ENCODE measurements at places on chromosomes 1 and 21.

DNA sequence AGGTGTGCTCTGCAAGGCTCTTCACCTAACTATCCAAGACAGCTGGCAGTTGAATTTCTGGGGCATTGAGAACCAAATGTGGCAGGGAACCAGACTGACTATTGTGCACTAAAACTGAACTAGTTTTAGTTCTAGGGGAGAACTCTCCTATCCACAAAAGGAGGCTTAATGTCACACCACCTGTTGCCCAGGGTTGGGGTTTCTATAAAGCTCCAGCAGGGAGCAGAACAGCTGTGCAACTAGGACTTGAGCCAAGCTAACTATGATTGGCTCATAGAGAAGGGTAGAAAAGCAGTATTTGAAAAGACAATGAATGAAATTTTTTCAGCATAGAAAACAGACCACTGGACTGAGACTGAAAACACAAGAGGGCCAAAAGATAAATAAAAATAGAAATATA, 53.3 kb upstream of the FGGY start:
- ATAC-seq: no peak

- no peak for ATAC-seq
These were observed 136.2 kb upstream of the RUNX3 start for GRCh38 chr1:25066256-25066655.

DNA sequence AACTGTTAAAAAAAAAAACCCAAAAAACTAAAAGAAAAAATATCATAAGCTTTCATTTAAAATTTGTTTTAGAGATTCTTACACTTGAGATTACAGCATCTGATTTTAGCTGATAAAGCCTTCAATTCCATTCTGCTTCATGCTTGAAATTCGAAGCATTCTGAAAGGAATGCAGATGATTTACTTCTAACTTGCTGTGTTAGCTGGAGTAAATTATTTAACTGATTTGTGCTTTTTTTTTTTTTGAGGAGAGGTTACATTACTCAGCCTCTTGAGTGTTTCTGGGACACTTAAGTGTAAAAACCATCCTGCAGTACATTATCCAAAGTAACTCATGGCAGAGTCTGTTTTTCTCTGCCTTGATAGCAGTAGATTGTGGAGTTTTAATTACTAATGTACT, 4.5 kb upstream of the TRIM67 start:
- no peak for ATAC-seq

GRCh38 chr21:39387461-39388037, 38.7 kb upstream of the HMGN1 start:
- ATAC-seq: peak; percentile 34

DNA sequence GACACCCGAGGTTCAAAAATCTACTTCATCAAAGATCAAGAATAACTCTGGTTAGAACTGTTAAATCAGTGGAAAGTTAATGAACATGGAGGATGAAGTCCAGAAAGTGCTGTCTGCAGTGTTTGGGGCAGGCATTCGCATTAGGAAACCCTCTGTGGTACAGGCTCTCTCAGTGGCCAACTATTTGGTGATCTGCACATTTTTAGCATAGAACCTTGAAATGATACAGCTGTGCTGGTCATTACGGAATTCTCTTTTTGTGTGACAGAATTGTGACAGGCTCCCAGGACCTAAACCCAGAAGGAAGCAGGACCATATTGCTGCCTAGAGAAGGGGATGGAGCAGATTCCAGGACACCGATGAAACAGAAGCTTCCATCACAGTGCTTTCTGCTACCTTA, 89.0 kb downstream of the SLC45A1 start:
- ATAC-seq: no peak

DNA sequence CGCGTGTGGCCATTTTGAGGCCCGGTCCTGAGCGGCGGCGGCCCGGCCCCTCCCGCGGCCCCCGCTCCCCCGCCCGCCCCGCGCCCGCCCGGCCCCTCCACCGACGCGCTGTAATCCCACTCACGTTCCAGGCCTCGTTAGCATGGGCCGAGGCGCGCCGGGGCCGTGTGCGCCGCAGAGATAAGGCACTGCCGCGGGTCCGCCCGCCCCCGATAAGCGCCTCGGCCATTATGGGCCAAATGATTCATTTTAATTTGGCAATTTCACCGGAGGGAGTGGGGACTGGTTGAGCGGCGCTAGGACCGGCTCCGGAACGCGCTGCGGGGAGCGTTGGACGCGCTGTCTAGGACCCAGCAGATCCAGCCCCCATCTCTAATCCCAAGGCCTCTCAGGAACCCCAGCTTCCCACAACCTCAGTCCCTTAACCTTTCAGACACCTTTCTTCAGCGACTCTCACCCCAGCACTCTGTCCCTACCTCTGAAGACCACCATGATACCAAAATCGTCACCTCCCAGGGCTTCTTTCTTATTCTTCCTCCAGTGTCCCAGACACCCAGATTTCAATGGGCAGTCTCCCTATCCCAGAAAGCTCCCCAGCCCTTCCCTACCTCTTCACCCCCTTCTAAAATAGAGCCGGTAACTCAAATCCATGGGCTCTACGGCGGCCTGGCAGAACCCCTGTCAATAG, at the start of gene TAL1:
TAL1 (minus strand) TSS at position 39 of the 688 bp plus-strand sequence. CDS start 6,337 bp downstream, outside the sequence.
- no peak for ATAC-seq

DNA sequence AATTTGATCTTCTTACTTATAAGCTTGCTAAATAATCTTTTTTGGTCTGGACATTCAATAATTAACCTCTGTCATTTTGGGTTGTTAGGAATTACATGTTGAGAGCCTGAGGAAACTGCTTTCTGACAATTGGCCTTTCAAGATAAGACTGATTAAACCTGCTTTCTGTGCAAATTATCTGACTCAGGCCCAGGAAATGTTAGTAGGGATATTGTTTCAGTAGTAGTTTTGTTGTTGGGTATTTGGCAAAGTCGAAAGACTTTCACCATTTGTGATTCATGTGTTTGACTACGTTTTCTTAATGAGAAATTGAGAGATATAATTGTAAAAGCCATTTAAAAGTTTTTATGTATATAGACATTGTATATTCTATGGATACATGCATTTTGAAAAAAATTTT, 81.1 kb upstream of the GPR88 start:
- ATAC-seq: no peak

DNA sequence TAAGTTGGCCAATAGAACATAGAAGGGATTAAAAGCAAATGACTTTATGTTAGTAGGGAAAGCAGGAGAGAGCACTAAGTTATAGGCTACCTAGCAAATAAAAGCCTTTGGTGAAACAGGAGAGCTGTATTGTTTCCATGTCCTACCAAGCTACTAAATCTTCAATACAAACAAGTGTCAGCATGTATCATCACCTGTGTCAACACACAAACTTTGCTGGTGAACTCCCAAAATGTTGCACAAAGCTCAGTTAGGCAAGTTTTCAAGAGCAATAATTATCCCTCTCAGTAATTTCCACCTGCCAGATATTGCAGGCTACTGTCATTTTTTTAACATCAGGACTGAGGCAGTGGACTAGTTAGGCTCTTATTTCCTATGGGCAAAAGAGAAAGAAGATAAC, 77.7 kb upstream of the ADAM30 start:
- ATAC-seq: no peak

GRCh38 chr1:174874331-174875053, 125.3 kb upstream of the CACYBP start:
- ATAC-seq: no peak

GRCh38 chr1:95117207-95118066, at the start of gene TLCD4:
TLCD4 (plus strand) TSS chr1:95117355; CDS start chr1:95143902, 26,547 bp downstream.
- peak; percentile 55 for ATAC-seq

GRCh38 chr1:4090976-4091660, 191.0 kb upstream of the C1orf174 start:
- ATAC-seq: no peak

- ATAC-seq: no peak
These were observed 160.5 kb downstream of the LRRC40 start for GRCh38 chr1:70044832-70045231.

DNA sequence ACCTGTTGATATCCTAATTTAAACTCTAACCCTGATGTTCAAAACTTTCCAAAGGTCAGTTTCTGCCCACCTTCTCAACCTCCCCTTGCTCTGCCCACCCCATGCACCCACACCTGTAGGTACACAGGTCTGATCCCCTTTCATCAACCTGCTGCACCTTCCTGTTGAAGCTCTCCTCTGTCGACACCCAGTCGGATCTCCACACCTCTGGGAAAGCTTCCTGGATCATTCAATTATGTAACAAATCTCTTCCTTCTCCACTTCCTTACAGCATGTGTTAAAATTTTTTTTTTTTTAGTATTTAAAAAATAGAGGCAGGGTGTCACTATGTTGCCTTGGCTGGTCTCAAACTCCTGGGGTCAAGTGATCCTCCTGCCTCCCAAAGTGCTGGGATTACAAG, 44.7 kb upstream of the IGSF5 start:
- no peak for ATAC-seq

DNA sequence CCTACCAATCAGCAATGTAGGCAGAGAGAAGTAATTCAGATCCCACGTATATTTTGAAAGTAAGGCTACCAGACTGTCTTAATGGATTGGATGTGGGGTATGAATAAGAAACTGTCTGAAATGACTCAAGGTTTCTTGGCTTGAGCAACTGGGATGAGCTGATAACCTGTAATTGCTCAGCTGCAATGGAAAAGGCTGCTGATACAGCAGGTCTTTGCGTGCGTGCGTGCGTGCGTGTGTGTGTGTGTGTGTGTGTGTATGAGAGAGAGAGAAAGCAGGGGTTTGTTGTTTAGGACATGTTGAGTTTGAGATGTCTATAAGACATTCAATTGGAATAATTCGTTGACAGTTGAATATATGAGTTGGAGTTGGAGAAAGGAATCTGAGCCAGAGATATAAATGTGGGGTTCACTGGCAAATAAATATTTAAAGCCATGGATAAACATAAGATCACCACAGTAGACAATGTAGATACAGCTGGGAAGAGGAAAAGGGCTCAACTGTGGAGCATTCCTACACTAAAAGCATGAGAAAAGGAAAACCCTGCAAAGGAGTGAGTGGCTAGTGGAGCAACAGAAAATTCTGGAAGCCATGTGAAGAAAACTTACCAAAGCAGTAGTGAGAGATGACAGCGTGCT, 72.9 kb downstream of the UCHL5 start:
- no peak for ATAC-seq

DNA sequence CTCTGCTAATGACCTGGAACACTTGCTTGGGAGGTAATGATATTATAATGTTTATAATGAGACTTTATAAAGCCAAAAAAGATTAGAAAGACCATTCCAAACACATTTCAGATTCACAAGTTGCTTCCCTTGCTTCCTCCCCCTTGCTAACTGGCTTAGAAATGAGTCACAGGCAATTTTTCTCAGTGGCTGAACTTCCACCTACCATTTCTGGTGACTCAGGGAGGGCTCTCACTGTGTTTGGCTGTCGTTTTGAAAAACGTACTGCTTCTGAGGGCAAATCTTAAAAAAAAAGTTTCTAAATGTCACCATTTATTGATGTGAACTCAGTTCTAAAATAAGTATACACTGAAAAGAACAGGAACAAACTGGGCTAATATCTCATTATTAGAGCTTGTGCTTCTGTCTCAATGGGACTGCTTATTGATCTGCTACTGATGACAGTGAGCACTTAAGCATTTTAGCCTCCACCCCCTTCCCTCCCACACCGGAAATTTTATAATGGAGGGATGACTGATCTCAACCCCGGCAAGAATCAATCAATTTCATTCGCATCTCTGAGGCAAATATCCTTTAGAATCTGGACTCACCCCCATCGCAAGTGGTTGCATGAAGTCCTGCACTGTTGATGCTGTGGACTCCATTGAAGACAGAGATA, 278.3 kb downstream of the KCTD3 start:
- no peak for ATAC-seq

DNA sequence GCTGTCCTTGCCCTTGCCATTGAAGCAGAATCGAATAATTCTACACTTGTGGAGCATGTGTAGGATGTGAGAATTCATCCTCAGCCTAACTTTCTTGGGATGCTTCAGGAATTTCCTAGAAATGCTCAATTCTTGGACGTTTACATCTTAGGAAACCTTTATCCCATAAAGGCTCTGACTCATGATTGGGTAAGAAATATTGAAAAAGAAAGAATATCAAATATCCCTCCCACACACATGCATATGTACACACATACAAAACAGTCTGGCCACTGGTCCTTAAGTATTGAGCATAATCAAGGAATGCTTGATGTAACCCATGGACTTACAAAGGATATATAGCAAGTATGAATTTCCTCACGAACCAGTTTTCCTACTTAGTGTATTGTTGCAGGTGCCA, 83.9 kb upstream of the IPO9 start:
- no peak for ATAC-seq

- ATAC-seq: no peak
These were observed 4.5 kb downstream of the PEX14 start for GRCh38 chr1:10479296-10479695.

DNA sequence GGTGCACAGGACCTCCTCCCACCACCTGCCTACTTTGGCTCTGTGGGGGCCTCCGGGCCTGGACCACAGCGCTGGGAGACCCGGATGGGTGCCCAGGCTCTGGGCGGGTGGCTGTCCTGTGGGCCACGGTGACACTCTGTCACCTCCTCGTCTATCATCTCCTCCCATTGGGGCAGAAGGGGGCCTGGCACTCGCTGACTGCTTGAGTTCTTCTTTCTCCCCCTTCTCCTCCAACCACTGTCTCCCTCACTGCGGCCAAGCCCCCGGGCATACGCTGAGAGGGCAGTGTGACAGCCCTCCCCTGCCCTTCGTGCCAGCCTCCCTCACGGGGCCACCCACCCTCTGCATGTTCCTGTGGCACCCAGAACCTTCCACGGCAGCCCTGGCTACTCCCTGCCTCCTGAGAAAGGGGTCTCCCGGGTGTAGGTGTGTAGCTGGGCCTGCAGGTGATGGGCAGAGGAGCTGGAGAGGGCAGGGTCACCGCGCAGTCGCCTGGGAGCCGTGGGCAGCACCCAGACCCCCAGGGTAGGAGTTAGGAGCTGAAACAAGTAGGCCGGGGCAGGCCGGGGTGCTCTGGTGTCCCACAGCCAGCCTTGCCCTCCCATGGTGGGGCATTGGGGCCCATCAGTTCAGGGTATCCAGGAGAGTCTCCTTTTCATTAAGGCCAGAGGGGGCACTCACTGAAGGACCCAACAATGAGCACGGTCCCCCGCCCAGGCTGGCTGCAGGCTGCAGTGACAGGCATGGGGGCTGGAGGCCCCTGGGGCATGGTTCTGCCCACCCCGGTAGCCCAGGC, 9.2 kb upstream of the ARF1 start:
- no peak for ATAC-seq

- no peak for ATAC-seq
These were observed 74.3 kb downstream of the TNFSF18 start for GRCh38 chr1:172976222-172977041.

GRCh38 chr1:185896863-185897262, 162.7 kb downstream of the HMCN1 start:
- ATAC-seq: no peak

- ATAC-seq: no peak
These were observed 231.5 kb upstream of the ST6GALNAC5 start for GRCh38 chr1:76635784-76636183.

GRCh38 chr21:33229784-33230544, at the start of gene IFNAR2:
IFNAR2 (plus strand) TSS chr21:33229938; CDS start chr21:33241923, 11,985 bp downstream.
- peak; percentile 58 for ATAC-seq

- peak; percentile 26 for ATAC-seq
These were observed 717 bp upstream of the BATF3 start for GRCh38 chr1:212700223-212700891.

GRCh38 chr1:229093238-229093540, 177.7 kb upstream of the RAB4A start:
- ATAC-seq: no peak

Measured in activated CD4-positive, CD25-positive, alpha-beta regulatory T cell treated with anti-CD3 and anti-CD28 coated beads, Interleukin-2, amount 50 U/mL, for 24 hours (primary cell).